ENCODE measurements at places on chromosomes 6 and 20.
A peak's percentile ranks its signal among the peaks of the same experiment; 100 is the strongest.

GRCh38 chr6:104585646-104586045, 274.1 kb downstream of the HACE1 start:
- no peak for DNase-seq

DNA sequence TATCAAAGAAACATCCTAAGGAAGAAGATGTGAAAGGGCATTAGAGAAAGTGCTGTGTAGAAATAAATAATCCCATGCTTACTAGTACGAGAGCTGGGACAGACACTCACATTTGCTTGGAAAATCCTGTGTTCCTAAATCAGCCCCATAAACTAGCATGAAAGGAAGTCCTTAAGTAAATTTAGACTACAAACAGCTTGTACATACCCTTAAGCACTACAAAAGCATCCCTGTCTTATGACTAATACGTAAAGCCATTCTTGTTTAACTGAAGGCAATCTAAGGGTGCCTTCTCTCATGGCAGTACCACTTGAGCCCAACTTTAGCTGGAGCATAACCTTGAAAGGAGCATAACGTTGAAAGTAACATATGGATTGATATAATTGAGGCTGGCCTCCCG, 15.4 kb upstream of the FOXQ1 start:
- DNase-seq, result peak; percentile 67

DNA sequence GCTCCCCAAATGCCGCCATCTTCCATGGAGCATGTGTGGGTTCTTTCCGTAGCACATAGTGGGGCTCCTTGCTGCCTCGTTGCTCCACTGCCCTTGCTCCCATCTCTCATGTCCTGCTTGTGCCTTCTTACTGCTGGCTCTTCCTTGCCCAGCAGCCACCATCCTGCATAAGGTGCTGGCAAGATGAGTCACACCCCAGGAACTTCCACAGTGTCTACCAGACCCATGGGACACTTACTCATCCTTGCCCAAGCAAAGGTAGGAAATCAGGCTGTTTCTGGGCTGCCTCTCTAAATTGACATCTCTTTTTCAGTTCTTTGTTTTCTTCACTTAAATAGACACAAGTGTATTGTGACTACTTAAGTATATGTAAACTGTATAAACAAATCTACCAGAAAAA, 39.4 kb upstream of the RGS17 start:
- no peak for DNase-seq

GRCh38 chr6:68632734-68633133, 2.3 kb upstream of the ADGRB3 start:
- no peak for DNase-seq

- no peak for DNase-seq
Observed at GRCh38 chr20:20020908-20021307, 3.7 kb downstream of the NAA20 start.
